ENCODE measurements at places on chromosomes 13 and 19.

DNA sequence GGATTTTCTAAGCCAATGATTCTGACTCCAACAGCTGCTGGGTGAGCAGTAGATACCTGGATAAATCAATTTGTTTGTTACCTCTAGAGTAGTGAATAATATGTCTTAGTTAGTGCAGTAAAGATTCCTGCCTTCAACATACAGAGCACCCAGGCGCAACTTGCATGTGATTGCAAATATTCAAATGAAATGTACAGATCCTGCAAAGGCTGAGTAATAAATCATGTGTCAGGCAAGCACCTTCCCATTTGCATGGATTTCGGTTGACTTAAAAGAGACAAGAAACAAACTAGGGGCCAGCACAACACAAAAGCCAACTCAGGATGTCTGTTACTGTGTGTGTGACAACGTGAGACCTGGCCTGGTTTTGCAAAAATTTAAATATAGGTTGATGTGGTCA lies 79.7 kb downstream of the TNFSF11 start:
- DNase-seq = no peak

DNA sequence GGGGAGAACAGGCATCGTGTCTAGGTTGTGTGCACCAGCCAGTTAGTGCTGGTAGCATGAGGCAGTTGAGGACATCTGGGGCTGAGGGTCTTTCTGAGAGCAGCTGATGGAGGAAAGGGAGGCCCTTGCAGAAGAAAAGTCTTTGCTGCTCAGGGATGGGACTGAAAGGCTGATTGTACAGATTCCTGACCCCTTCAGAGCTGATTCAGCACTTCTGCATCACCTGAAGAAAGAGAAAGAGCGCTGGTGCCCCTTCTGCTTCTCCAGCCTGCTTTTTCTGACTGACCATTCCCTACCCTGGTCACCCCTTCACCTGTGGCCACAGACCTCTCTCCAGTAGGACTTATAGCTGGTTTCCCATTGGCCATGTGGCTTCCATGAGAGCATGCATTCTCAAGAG lies 476.2 kb downstream of the TSHZ3 start:
- DNase-seq = no peak

DNA sequence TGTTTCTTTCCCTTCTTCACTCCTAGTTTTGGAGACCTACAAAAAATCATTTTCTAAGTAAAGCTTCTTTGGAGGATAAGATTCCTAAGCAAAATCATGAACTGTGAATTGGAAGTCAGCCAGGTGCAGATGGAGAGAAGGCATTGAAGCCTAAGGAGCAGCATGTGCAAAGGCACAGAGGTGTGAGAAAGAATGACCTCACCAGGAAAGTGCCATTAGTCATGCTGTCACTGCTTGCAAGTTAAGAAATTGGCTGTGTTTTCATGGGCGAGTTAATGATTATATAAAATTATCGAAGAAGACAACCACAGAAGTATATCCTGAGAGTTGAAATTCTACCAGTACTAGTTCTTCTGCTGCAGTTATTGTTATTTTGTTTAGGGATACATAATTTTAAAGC lies 80.3 kb upstream of the KLHL1 start:
- no peak for DNase-seq

GRCh38 chr13:53137779-53138178 lies 109.2 kb downstream of the OLFM4 start:
- no peak for DNase-seq

- no peak for DNase-seq
Measured at GRCh38 chr19:34273121-34273520, 18.8 kb downstream of the GARRE1 start.

DNA sequence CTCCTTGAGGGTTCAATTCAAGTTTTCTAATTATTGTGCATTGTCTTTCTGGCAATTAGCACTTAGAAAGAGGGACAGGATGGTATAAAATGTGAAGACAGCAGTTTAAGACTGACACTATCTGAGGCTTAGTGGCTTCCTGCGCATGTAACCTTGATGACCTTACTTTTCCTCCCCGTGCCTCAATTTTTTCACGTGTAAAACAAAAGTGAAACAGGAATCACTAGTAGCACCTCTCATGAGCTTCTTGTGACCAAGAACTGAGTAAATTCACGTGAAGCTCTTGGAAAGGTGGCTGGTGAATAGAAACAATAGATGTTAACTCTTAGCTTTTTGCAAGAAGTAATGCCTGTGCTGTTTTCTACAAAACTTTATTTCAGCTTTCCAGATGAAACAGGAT lies 233.9 kb downstream of the LMO7 start:
- DNase-seq = no peak

GRCh38 chr19:29409076-29409862 lies 116.5 kb upstream of the VSTM2B start:
- DNase-seq = no peak
